ENCODE measurements at places on chromosomes 5 and 9.
A peak's percentile ranks its signal among the peaks of the same experiment; 100 is the strongest.

DNA sequence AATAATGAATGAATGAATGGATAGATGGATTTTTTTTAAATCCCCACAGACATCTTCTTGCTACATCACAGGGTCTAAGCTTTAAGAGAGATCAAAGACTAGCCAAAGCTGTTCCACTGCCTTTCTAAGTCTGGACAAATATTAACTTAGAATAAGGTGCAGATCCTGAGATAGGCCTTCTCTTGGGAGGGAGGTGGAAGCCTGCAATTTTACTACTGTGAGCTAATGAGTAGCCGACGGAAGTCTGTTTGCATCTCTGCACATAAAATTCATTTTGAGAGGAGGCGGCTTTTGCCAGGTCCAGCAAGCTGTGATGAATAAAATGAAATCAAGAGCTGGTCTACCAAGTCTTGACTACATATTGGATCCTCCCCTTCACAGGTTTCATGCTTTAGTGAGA is 484.9 kb downstream of the TMEM38B start:
- no peak for DNase-seq
- H3K27ac ChIP-seq, result no peak overlapping the region
- no peaks in the 10 kb centered on the region for H3K27me3 ChIP-seq
- H3K4me1 ChIP-seq, result no peaks in the 10 kb centered on the region
- H3K4me3 ChIP-seq, result no peak overlapping the region

- H3K4me1 ChIP-seq, result no peaks in the 10 kb centered on the region
- no peak for DNase-seq
- H3K4me3 ChIP-seq, result no peak overlapping the region
- no peak overlapping the region for H3K27ac ChIP-seq
- H3K36me3 ChIP-seq, result no peaks in the 10 kb centered on the region
Observed at GRCh38 chr5:107396351-107396690, 274.4 kb downstream of the EFNA5 start.

GRCh38 chr5:173557123-173557903 is 59.1 kb downstream of the BOD1 start:
- no peak overlapping the region for H3K4me3 ChIP-seq
- no peak for DNase-seq
- H3K4me1 ChIP-seq, result no peaks in the 10 kb centered on the region
- H3K27me3 ChIP-seq, result peaks cover 10% of the 10 kb centered on the region
- H3K27ac ChIP-seq, result no peak overlapping the region
- H3K36me3 ChIP-seq, result no peaks in the 10 kb centered on the region

DNA sequence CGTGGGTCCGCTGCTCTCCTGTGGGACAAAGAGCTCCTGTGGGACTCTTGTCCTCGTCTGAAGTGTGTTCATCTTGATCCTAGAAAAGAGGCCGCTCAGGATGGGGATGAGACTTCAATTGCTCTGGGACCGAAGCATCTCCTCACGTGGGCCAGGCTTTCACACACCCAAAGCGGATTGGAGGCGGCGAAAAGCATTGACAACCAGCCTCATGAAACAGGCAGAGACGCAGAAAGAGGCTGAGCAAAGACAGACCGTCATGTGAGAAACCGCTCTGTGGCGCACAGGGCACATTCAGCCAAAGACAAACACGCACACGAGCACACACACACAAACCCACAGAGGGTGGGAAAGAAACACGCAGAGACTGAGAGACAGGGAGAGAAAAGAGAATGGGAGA is 479.5 kb downstream of the SPATA31A7 start:
- no peak for DNase-seq
- no peak overlapping the region for H3K4me3 ChIP-seq
- H3K36me3 ChIP-seq, result no peaks in the 10 kb centered on the region
- no peaks in the 10 kb centered on the region for H3K27me3 ChIP-seq
- H3K27ac ChIP-seq, result no peak overlapping the region
- no peaks in the 10 kb centered on the region for H3K4me1 ChIP-seq

- H3K36me3 ChIP-seq, result peaks cover 9% of the 10 kb centered on the region
- no peaks in the 10 kb centered on the region for H3K27me3 ChIP-seq
- H3K27ac ChIP-seq, result no peak overlapping the region
- H3K4me3 ChIP-seq, result no peak overlapping the region
- DNase-seq, result no peak
Observed at GRCh38 chr9:131434673-131435072, 40.8 kb downstream of the PRRC2B start.

DNA sequence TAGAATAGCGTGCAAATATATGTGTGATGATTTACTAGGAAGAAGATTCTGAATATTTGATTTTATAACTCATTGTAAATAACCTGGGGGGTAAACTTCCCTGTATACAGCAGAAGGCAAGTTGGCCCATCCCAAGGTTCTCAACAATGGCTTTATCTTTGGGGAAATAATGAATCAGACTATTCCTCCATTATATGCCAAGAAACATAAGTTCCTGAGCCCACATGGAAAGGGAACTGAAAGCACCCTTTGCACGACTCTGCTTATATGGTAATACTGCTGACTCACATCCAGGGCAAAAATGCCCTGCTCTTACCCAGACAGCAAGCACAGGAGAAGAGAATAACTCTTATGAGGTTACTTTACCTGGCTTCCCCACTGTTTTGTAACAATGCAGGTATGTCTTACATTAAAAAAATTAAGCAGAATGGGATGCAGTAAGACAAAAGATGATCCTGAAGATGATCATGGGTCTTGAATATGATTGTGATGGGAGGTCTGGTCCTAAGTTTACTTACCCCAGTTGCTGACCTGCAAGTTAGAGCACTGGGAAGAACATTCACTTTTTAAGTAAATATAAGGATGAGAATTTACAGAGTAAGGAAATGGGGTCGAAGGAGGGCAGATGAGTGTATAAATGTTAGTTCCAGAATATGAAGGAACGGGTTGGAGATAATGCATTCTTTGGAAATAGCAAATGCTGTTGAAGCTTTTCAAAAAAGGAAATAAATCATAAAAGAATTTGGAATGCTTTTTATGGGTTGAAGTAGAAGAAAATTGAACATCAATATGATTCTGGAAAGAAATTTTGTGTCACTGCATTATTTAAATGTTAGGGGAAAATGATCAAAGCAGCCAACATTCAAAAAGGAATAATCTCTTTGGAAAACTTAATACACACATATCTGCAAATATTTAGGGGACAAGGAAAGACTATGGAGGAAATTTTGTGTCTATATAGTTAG is 428.4 kb upstream of the MPDZ start:
- DNase-seq, result no peak
- H3K27me3 ChIP-seq, result no peaks in the 10 kb centered on the region
- H3K4me1 ChIP-seq, result no peaks in the 10 kb centered on the region
- no peak overlapping the region for H3K27ac ChIP-seq

GRCh38 chr5:176535664-176536131 is 1.5 kb downstream of the RNF44 start:
- H3K27me3 ChIP-seq, result no peaks in the 10 kb centered on the region
- H3K36me3 ChIP-seq, result peaks cover 7% of the 10 kb centered on the region
- peaks cover 64% of the 10 kb centered on the region for H3K4me1 ChIP-seq
- peak overlapping the region; percentile 99 for H3K27ac ChIP-seq
- DNase-seq, result no peak
- peak overlapping the region; percentile 96 for H3K4me3 ChIP-seq

- DNase-seq, result no peak
- peaks cover 16% of the 10 kb centered on the region for H3K36me3 ChIP-seq
- H3K4me3 ChIP-seq, result no peak overlapping the region
- no peak overlapping the region for H3K27ac ChIP-seq
- no peaks in the 10 kb centered on the region for H3K27me3 ChIP-seq
- no peaks in the 10 kb centered on the region for H3K4me1 ChIP-seq
Observed at GRCh38 chr5:87048156-87048555, 219.5 kb upstream of the RASA1 start.

GRCh38 chr9:111274737-111275136 is 55.3 kb downstream of the OR2K2 start:
- H3K36me3 ChIP-seq, result no peaks in the 10 kb centered on the region
- no peak for DNase-seq
- H3K27ac ChIP-seq, result no peak overlapping the region
- no peaks in the 10 kb centered on the region for H3K4me1 ChIP-seq

- H3K27ac ChIP-seq, result no peak overlapping the region
- H3K4me3 ChIP-seq, result no peak overlapping the region
- no peaks in the 10 kb centered on the region for H3K36me3 ChIP-seq
- H3K27me3 ChIP-seq, result peaks cover 39% of the 10 kb centered on the region
- H3K4me1 ChIP-seq, result no peaks in the 10 kb centered on the region
Observed at GRCh38 chr9:107144475-107144874, 138.6 kb upstream of the RAD23B start.

GRCh38 chr9:71764891-71765290 is 3.4 kb downstream of the CEMIP2 start:
- H3K27ac ChIP-seq, result peak overlapping the region; percentile 89
- peak overlapping the region; percentile 89 for H3K4me3 ChIP-seq
- no peak for DNase-seq
- H3K27me3 ChIP-seq, result no peaks in the 10 kb centered on the region

DNA sequence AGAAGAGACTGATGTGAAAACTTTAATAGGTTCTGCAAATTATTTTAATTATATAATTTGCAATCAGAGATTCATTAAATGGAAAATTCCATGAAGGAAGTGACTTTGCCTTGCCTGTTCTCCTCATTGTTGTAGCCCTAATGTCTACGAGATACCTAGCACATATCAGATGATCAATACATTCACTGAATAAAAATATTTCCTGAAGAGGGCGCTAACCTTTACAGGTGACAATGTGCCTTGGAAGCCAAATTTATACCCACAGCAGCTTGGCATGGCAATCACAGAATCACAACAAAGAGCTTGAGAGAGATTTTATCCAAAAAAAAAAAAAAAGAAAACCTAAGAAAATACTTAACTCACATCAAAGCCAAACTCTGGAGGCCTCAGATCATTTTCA is 17.4 kb downstream of the HAUS6 start:
- peaks cover 3% of the 10 kb centered on the region for H3K4me1 ChIP-seq

DNA sequence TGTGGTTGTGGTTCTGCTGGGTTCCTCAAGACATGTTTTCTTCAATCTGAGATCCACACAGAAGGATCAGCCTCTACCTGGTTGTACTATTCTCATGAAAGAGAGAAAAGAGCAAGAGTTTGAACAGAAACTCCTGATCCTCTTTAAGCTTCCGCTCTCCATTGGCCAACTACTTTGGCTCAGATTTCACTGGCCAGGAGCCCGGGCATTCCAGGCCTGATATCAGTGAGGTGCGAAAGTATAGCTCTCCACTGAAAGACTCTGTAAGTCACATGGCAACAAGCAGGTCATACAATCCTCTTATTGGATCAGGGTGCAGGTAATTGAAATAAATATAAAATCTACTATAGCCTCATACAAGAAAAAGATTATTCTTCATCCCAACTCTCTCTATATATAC is 920.5 kb downstream of the TLE4 start:
- DNase-seq, result no peak
- no peaks in the 10 kb centered on the region for H3K36me3 ChIP-seq
- no peaks in the 10 kb centered on the region for H3K27me3 ChIP-seq
- H3K4me1 ChIP-seq, result no peaks in the 10 kb centered on the region
- no peak overlapping the region for H3K4me3 ChIP-seq

- H3K27me3 ChIP-seq, result no peaks in the 10 kb centered on the region
- H3K4me3 ChIP-seq, result no peak overlapping the region
- H3K4me1 ChIP-seq, result peaks cover 55% of the 10 kb centered on the region
- peak overlapping the region; percentile 69 for H3K27ac ChIP-seq
Observed at GRCh38 chr9:113589890-113590289, 126.4 kb downstream of the RGS3 start.

- H3K27ac ChIP-seq, result no peak overlapping the region
- H3K4me3 ChIP-seq, result no peak overlapping the region
- H3K4me1 ChIP-seq, result no peaks in the 10 kb centered on the region
- peaks cover 23% of the 10 kb centered on the region for H3K27me3 ChIP-seq
- H3K36me3 ChIP-seq, result peaks cover 4% of the 10 kb centered on the region
- no peak for DNase-seq
Observed at GRCh38 chr5:15023846-15024245, 152.3 kb upstream of the ANKH start.

DNA sequence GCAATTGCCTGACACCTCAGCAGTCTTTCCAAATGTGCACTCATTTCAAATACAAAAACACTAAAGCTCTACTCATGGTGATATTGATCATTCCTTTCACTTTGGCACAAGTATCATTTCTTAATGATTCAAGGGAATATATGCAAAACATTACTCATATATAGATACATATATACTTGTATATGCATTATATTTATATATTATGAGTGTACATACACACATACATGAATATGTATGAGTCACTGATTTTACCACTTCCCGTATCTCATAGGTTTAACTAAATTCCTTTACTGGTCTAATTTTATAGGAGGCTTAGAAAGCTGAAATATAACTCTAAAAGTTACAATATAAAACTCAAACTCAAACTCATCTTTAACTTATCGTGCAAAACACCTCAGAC is 156.5 kb downstream of the CDH9 start:
- H3K27me3 ChIP-seq, result no peaks in the 10 kb centered on the region
- no peak overlapping the region for H3K4me3 ChIP-seq
- no peak for DNase-seq
- no peak overlapping the region for H3K27ac ChIP-seq
- no peaks in the 10 kb centered on the region for H3K36me3 ChIP-seq

GRCh38 chr5:100667161-100667630 is 132.0 kb downstream of the FAM174A start:
- DNase-seq, result no peak
- H3K4me1 ChIP-seq, result no peaks in the 10 kb centered on the region
- no peaks in the 10 kb centered on the region for H3K27me3 ChIP-seq
- no peak overlapping the region for H3K4me3 ChIP-seq
- H3K27ac ChIP-seq, result no peak overlapping the region

- H3K27ac ChIP-seq, result no peak overlapping the region
- H3K36me3 ChIP-seq, result no peaks in the 10 kb centered on the region
- H3K4me3 ChIP-seq, result no peak overlapping the region
- no peaks in the 10 kb centered on the region for H3K4me1 ChIP-seq
- H3K27me3 ChIP-seq, result peaks cover 23% of the 10 kb centered on the region
Observed at GRCh38 chr5:147180751-147181150, 54.1 kb upstream of the STK32A start.

DNA sequence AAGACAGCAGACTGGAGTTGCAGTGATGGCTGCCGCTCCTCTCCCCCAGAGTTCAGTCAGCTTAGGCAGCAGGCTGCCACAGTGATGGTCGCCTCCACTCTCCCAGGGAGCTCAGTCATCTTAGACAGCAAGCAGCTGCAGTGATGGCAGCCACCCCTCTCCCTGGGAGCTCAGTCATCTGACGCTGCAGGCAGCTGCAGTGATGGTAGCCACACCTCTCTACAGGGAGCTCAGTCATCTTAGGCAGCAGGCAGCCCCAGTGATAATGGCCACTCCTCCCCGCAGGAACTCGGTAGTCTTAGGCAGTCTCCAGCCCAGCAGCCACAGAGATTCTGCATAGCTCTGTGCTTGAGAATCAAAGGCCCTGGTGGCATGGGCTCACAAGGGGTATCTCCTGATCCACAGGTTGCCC is 582.7 kb downstream of the DTWD2 start:
- H3K36me3 ChIP-seq, result no peaks in the 10 kb centered on the region
- DNase-seq, result no peak
- H3K27me3 ChIP-seq, result no peaks in the 10 kb centered on the region
- no peak overlapping the region for H3K4me3 ChIP-seq
- H3K27ac ChIP-seq, result no peak overlapping the region
- H3K4me1 ChIP-seq, result no peaks in the 10 kb centered on the region

- DNase-seq, result peak; percentile 74
- peak overlapping the region; percentile 100 for H3K27ac ChIP-seq
- H3K36me3 ChIP-seq, result peaks cover 8% of the 10 kb centered on the region
Observed at GRCh38 chr5:176536132-176536901, 885 bp downstream of the RNF44 start.

GRCh38 chr9:105246656-105247173 is 2.3 kb downstream of the SLC44A1 start:
- H3K27ac ChIP-seq, result no peak overlapping the region
- no peak for DNase-seq
- no peaks in the 10 kb centered on the region for H3K27me3 ChIP-seq
- peaks cover 28% of the 10 kb centered on the region for H3K4me1 ChIP-seq
- H3K4me3 ChIP-seq, result peak overlapping the region; percentile 10

Measured in naive thymus-derived CD8-positive, alpha-beta T cell (primary cell).